ENCODE measurements at places on chromosomes 5 and 9. TPM values are rescaled to one million over a fixed set of nuclear protein-coding genes. Genes with fewer than 3 reads are reported as not detected.

KLF4 gene
- total RNA-seq = 7.1 TPM

- no peak for DNase-seq
Observed at GRCh38 chr9:2742214-2742613, 24.9 kb downstream of the KCNV2 start.

EGR1 gene
- total RNA-seq = 76.6 TPM

CORO2A gene
- total RNA-seq = 15.8 TPM

GRCh38 chr5:149310947-149311658 is 34.2 kb upstream of the GRPEL2 start:
- DNase-seq = peak; percentile 47

SLC6A3 gene
- total RNA-seq = 0.61 TPM

GRCh38 chr5:154714266-154714986 is 40.8 kb upstream of the LARP1 start:
- no peak for DNase-seq

DNA sequence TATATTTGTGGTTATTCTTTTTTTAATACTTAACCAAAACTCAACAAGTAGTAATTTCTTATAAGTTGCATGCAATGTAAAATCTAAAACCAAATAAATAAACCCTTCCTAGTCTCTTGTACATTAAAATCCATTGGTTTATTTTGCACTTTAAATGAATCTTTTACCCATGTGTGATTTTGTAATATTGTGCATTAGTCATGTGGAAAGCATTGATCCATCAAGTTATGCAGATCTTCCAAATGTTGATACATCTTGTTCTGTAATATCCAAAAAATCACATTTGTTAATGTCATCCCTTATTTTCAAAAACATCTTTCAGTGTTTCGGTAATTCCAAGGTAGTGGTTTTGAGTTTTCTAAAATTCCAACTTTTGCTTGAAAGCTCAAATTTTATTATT is 63.3 kb downstream of the CWC27 start:
- no peak for DNase-seq

DNA sequence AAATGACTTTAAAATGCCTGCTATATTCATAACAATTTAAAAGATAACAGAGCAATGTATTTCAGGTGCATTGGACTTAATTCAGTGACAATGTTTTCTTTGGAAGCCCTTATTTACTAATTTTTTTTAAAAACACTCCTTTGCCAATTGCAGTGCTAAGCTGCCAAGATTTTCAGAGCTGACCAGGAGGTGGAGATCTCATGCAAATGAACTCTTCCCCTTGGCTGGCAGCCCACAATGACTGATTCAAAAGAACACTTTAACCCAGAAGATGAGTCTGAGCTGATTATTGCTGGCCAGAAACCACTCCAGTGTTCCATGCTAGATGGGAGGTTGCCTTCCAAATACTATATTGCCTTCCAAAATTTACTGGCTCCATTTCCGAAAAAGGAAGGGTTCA is 128.3 kb upstream of the CCNH start:
- DNase-seq = peak; percentile 33

DNA sequence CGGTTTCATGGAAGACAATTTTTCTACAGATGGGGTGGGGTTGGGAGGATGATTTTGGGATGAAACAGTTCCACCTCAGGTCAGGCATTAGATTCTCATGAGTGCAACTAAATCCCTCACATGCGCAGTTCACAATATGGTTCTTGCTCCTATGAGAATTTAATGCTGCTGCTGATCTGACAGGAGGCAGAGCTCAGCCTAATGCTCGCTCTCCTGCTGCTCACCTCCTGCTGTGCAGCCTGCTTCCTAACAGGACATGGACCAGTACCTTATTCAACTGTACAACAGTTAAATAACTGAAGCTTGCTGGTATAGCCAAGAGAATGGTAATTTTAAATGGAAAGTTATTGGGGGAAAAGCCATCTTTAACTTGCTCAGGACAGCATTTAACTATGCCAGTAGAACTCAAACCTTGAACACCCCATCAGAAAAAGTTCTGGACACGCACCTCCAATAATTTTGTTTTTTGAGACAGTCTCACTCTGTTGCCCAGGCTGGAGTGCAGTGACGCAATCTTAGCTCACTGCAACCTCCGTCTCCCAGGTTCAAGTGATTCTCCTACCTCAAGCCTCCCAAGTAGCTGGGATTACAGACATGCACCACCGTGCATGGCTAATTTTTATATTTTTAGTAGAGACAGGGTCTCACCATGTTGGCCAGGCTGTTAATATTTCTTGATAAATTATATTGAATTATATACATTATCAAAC is 27.7 kb downstream of the HMGCR start:
- peak; percentile 34 for DNase-seq

ENTPD2 gene
- 5.1 TPM for total RNA-seq

SPATA31A5 gene
- total RNA-seq = 0.28 TPM

- no peak for DNase-seq
Observed at GRCh38 chr5:58787987-58788386, 205.1 kb downstream of the RAB3C start.

S1PR3 gene
- 3.3 TPM for total RNA-seq

SPAAR gene
- total RNA-seq = not detected

DNA sequence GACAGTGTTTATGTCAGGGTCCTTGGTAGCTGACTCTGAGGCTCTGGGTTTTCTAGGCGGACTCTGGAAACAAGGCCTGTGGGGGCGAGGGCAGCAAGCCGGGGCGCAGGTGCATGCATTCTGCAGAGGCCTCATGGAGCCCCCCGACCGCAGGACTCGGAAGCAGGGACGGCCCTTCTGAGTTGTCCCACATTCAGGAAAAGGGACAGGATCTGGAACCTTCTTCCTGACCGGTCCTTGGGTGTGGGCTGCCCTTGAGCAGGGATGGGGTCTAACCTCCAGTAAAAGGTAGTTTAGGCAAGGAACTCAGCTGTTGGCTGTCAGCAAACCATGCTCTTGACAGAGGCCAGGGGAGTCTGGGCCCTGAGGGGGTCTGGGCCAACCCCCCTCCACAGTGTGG is 7.4 kb upstream of the COL5A1 start:
- DNase-seq = peak; percentile 7

DNA sequence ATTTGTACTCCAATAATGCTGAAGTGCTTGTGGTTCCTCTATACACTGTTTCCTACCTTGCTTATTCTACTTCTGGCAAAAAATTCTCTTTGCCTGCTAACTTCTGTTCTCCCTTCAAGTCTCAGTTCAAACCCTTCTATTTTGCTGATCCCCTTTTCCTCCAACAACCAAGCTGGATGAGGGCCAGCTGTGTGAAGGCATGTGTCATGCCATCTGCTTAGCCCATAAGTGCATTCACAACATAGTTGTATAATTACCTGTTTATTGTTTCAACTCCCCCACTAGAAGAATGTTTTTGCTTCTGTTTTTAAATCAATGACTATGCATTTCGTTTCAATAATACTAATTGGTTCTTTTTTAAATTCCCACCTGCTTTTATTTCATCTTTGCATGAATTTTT is 1951.4 kb upstream of the WWC1 start:
- no peak for DNase-seq

ANKS6 gene
- total RNA-seq = 44.5 TPM

GRCh38 chr9:81724242-81724889 is 35.0 kb upstream of the TLE1 start:
- no peak for DNase-seq

DNA sequence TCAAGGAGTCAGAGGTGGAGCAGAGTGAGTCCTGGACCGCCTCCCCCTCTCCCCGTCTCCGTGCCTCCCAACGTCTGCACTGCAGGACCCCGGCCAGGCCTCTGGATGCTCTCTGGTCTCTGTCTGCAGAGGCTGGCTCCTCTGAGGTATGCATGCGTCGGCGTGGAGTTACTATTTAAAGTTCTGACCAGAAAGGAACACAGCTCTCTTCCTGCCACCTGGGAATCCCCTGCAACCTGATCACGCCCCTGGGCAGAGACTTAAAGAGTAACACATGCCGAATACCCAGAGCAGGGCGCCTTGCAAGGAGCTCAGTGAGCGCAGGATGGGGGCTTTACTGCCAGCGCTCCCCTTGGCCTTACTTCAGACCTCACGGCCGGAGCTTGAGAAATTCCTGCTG is 16.0 kb downstream of the ANXA6 start:
- DNase-seq = peak; percentile 70

RAD50 gene
- 40.4 TPM for total RNA-seq

DNA sequence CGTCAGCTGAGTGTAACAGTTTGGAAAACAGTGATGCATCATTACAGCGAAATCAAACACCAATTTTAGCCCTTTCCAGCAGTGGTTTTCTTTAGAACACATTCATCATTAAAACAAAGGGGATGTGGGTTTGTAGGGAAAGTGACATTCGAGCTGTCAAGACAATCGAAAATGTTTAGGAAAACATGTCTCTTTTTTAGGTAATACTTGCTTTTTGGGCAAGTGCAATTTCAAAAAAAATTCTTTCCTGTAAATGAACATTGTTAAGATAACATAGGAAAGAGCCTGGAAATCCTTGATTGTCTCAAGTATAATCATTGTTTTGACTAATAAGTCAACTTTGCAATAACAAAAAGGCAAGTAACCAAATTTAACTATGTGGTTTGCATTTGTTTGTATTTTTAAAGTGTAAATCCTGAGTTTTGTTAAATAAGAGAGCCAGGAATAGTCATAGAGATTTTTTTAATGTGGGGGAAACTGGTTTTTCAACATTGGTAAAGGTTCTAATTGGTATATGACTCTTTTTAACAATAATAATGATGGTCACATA is 182.5 kb downstream of the TTLL11 start:
- DNase-seq = no peak

GDNF gene
- total RNA-seq = not detected

PTGDS gene
- 4.8 TPM for total RNA-seq

PCDHGA2 gene
- total RNA-seq = 1.1 TPM

DNA sequence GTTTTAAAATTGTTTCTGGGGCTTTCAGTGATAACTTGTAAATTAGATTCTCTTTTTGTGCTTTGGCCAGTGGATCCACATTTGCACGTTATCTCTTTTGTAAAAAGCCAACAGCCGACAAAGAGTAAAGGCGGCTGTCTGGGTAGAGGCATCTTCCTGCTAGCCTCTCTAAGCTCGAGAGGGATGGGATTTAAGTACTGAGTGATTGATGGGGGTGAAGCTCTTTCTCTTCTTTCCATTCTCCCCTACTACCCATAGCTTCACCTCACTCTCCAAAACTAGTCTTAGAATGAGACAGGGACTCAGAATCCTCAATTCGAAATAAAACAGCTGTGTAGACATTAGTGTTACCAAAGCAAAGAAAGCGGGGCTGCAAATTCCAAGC is 3.4 kb downstream of the PBX3 start:
- DNase-seq = no peak

- peak; percentile 64 for DNase-seq
Observed at GRCh38 chr9:127844821-127845359, 9.6 kb downstream of the ENG start.

DNA sequence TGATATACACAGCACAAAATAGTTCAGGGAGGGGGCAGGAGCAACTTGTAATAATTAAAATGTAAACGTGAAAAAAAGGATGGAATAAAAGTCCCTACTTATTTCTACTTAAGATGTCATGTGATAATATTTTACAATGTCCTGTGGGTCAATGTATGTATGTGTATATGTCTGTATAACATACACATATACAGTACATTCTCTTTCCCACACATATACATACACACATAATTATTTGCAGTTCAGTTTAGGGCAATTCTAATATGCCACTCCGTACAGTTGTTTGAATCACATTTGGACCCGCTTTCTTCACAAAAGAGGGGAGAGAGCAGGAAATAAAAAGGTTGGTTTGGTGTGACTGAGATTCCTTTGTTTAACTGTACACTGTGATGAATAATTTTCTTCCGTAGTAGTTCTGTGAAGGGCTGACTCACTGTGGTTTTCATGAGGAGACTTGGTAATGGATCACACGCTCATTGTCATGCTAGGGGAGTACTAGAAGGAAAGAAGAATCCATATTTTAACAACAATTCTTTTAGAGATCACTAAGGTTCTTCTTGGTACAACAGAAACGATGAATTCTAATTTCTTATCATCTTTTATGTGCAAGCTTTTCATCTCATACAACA is 26.2 kb upstream of the ACOT12 start:
- DNase-seq = no peak

GRCh38 chr9:14309403-14309802 is 4.5 kb downstream of the NFIB start:
- DNase-seq = no peak

DNA sequence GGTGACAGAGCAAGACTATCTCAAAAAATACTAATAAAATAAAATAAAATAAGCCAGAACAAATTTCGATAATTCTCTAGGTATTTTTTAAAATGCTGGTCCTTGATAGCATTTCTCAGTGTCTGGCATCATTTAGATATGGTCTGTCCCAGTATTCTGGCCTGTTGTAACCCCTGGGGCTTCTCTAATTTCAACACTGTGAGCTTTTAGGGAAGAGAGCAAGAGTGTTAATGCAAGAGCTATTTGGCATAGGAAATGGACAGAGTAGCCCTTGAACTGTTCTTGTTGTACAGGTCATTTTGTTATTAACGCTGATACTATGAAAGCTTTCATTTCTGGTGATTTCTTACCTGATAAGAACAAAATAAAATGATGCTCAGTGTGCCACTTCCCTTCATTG is 112.2 kb upstream of the ZNF608 start:
- no peak for DNase-seq

DNA sequence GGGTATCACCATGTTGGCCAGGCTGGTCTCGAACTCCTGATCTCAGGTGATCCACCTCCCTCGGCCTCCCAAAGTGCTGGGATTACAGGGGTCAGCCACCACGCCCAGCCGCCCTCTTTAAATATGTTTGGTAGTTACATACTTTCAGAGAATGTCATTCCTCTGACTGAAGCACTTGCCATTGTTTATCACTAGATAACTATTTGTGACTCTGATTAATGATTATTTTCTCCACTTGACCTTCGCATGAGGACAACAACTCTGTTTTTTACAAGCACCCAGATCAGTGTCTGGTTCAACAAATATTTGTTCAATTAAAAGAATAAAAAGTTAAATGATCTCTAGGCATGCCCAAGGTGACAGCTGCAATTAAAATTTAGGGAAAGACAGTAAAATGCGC is 56.2 kb downstream of the CLINT1 start:
- DNase-seq = no peak

DNA sequence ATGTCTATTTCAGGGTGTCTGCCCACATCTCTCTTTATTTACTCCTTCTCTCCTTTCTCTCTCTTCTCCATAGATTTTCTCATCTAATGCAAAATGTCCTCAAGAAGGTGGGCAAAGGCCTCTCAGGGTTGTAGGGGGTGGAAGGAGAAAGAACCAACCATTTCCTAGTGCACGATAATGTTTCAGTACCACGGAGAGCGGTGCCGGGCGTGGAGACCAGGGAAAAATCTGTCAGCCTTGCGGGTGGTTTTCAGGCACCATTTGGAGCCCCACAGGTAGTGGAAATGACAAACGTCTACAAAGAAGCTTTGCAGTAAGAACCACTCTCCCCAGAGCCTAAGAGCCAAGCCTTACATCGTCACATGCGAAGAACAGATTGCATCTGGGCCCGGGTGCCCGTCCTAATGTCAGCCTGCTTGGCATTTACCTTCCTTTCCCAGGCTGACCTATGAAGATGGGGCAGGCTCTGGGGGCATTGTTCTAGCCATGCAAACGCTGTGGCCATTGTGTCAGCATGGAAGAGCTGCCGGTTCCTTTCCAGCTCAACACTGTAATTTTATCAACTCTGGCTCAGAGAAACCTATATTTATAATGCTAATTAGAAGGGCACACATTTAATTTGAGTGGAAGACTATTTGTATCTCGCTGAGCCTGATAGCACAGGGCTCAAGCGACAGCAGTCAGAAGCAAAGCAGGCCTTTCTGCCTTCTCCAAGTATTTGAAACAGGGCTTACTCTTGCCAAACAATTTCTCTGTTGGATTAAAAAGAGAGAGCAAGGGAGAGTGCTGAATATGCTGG is 430.1 kb upstream of the WWC1 start:
- DNase-seq = peak; percentile 49

GRCh38 chr9:119639287-119639955 is 270.2 kb upstream of the BRINP1 start:
- DNase-seq = no peak
